H54 (cell line): ENCODE measurements at places on chromosomes 7 and 10.

DNA sequence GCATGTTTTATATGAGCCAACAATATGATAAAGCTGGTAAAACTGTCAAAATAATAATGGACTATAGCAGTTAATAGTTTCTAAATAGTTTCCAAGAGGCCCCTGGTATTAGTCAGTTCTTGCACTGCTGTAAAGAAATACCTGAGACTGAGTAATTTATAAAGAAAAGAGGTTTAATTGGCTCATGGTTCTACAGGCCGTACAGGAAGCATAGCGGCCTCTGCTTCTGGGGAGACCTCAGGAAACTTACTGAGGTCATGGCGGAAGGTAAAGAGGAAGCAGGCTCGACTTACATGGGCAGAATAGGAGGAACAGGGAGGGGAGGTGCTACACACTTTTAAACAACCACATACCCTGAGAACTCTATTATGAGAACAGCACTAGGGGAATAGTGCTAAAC, 104.6 kb downstream of the PPP1R9A start:
- no peak for DNase-seq

DNA sequence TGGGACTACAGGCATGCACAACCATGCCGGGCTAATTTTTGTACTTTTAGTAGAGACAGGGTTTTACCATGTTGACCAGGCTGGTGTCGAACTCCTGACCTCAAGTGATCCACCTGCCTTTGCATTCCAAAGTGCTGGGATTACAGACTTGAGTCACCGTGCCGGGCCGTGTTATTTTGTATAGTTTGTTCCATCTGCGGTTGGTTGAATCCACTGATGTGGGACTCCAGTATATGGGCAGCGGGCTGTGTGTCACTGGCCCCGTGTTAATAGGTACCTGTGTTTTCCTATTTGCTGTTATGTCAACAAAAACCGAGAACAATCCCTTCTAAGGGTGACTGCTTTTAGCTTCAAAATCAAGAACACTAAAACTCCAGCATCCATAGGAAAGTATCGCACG, 297.6 kb upstream of the PITRM1 start:
- DNase-seq = no peak

DNA sequence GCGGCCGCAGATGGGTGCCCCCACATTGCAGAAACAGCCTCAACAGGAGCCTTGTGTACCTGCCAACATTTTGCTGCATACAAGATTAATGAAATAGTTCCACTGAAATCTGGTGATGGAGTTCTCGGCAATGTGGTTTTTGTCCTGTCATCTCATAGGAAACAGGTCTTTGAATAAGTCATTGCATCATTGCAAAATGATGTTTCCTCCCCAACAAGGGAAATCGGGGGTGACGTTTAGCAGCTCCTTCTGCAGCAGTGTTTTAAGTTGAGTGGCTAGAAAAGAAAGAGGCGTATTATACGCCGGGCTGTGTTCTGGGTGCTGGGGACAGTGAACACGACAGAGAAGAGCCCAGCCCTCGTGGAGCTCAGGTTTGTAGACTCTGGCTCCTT, 177.0 kb downstream of the PRKAG2 start:
- DNase-seq = no peak

DNA sequence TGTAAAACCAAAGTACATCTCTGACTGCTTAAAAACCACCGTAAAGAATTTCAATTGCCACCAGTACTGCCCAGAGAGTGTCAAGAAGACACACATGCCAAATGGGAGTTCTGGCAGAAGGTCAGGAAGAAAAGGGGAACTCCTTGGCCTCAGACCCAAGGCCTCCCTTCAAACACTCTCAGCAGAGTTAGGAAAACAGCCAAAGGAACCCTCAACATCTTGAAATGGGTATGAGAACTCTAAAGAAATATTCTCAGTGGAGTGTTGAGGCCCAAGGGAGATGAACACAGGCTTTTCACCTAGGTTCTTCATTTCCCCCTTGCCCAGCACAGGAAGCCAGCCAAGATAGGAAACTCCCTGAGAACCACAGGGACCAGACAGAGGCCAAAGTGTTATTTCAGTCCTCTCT, 96.1 kb upstream of the ASAH2 start:
- no peak for DNase-seq

DNA sequence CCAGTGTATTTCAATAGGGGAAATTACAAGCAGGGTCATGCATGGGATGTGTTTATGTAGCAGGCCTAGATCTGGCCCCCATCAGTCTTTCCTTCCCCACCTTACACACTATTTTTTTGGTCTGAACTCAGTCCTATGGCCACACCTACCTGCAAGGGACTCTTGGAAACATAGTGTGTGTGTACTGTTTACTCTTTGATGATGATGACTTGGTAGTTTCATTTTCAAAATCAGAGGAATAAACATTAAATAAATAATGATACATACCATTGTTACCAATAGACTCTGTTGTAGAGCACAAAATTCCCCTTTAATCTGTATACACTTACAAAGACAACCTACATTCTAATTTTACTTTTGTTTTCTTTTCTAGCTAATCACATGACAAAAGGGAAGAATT, 191.0 kb downstream of the ZEB1 start:
- no peak for DNase-seq

GRCh38 chr10:98513704-98514103, 67.0 kb upstream of the HPS1 start:
- no peak for DNase-seq

DNA sequence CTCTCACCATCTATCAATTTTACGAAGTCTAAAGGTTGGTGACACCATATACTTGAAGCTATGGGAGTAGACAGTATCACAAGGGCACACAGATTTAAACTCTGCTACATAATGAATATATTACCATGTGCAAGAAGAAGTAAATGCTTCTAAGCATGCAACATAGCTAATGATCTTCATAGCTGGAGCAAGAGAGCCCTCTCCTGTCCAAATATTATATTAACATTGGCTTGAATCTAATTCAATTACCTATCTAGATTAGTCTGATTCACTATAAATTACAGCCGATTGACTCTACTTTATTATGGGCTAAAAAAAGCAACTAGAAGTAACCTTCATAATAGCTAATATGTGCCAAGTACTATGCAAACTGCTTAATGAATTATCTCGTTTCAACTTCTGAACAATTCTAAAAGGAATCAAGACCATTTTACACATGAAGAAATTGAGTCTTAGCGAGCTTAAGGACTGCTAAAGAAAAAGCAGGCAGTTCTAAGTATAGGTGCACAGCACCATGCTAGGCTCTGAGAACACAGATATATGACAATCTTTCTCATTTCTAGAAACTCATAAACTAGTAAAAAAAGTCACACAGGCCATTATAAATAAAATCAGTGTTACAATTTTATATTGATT, 21.9 kb downstream of the FRA10AC1 start:
- DNase-seq = no peak

- DNase-seq = no peak
Observed at GRCh38 chr10:75461672-75462649, 30.5 kb downstream of the LRMDA start.

DNA sequence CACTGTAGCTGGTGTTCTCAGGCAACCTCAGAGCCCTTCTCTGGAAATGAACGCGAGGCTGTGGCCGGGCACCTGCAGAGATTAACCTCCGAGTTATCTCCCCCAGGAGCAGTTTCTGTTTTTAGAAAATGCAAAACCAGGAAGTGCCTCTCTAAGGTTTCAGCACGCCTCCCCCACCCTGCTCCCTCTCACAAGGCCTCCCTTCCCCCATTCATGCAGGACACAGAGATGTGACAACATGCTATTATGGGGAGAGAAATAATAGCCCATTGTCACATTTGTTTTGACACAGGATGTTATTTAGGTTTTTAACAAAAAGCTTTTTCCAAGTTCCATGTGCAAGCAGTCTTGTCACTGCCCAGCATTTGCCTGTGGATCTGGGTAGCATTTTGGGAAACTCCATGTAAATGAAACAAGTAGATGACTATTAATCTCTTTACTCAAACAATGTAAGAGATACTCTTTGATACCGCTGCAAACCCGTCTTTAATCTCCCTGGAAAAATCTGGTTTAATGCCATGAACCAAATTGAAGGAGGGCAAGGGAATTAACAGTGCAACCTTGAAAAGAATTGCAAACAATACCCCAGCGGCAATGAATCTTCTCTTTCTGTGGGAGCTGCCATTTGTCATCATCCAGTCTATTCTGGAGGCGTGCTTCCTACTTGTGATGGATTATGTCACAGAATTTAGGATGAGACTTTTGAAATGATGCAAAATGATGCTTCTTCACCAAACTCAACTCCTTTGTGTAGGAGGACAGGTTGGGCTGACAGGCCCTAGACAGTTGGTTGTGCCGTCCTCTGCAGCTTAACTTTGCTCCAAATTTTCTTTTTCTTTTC, 86.5 kb upstream of the NMT2 start:
- DNase-seq = no peak

GRCh38 chr10:127525686-127526085, 23.4 kb upstream of the NPS start:
- DNase-seq = no peak

DNA sequence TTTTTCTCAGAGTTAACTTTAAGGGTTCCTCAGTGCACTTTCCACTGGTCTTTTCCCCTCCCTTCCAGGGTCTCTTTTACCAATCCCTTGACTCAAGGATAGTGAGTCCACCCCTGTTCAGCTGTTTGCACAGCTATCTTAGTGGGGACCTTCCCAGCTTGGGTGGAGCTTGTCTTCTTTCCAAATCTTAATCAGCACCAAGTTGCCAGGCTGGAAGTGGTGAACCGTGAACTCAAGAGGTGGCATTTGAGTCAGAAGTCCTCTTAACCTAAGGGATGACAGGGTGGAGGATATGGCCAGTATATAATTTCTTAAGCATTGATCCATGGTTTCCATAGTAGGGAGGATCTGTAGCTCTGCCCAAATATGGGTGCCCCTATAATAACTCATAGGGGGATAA, 25.0 kb downstream of the MAPK8 start:
- DNase-seq = no peak

- DNase-seq = no peak
Observed at GRCh38 chr7:95026421-95027072, 119.2 kb downstream of the PPP1R9A start.

DNA sequence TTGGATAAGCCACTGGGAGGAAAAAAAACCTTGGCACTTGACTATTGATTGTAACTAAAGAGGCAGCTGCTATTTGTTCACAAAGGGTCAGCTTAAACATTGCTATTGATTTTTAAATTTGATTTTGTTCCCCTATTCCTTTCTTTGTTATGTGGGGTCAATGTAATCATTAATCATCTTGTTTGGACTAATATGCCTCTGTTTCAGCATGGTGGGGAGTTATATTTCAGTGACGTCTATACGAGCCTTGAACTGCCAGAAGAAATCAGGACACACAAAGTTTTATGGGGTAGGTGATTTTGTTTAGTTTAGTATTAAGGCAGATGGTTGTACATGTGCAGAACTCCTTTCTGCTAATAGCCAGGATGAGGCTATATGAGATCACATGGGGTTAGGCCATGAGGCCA, 7.5 kb downstream of the AS3MT start:
- no peak for DNase-seq

DNA sequence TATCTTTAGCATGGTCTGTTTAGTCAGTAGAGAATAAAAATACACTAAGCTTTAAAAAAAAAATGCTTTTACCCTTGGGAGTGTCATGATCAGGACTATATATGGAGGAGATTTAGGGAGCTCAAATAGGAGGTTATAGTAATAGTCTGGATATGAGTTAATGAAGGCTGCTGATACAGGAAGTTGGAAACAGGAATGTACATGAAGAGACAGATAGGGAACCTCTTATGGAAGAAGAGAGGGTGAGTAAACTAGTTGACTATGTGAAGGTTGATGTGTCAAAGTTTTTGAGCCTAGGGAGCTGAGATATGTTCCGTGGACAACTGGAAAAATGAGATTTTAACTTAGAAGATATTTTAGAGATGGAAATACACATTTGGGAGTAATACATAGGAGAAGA, 472.0 kb upstream of the FZD8 start:
- DNase-seq = no peak

DNA sequence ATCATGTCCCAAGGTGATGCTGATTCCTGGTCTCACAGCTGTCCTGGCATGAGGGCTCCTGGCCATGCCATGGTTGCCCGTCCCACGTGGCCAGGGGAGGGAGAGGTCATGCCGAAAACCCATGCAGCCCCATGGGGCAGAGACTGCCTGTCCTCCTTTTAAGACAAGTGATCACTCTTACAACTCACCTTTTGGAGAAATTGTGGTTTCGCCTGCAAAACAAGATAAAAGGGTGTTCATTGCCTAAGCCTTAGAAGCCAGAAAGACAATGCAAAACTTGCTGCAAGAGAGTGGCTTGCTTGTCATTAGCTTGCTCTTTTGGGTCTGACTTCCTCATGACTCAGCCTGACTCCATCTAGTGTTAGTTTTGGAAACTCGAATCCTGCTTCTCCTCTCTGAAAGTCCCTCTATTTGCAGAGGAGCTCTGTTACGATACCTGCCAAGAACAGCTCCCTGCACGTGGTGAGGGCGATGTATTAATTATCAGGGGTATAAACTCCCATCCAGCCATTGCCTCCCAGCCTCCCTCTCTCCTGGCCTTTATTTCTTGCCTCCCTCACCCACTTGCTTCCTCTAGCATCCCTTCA, 26.7 kb downstream of the TMEM273 start:
- no peak for DNase-seq

GRCh38 chr7:46143421-46143820, 222.3 kb upstream of the IGFBP3 start:
- no peak for DNase-seq

DNA sequence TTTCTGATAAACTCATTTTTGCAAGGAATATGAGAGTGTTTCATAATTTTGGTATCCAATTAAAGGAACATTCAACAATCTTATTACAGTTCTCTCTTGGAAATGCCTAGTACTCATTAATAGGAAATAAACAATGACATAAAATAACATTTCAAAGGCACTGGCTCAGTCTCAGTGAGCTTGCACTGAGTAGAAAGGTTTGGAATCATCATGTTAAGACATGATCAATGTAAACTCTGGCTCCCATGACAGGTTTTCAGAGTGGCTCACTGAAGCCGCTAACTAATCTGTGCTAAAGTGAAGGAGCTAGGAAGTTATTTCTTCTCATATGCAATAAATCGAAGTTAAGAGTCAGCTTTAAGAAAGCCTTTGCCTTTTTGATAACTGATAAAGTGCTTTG, 203.3 kb upstream of the HGF start:
- DNase-seq = no peak

DNA sequence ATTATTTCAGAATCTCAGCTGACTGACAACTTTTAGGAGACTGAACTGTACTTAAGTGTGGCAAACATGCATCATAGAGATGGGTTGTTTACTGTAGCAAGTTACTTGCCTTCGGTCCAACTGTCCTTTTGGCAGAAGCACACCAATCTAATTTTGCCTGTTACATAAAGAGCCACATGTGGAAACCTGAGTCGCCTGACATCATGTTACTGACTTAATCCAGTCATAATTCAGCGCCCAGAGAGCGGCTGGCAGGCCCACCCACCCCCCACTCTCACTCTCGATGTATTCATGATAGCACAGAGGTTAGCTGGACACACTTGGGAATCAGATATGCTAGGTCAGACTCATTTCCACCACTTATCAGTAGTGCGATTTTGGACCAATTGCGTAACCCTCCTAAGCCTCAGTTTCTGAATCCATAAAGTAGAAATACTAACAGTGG, 57.3 kb upstream of the CAPZA2 start:
- no peak for DNase-seq

GRCh38 chr10:104041891-104042535, 43.7 kb downstream of the COL17A1 start:
- DNase-seq = no peak
